Islet precursor cell (in vitro differentiated cells): ENCODE measurements at places on chromosomes 7 and 10.

DNA sequence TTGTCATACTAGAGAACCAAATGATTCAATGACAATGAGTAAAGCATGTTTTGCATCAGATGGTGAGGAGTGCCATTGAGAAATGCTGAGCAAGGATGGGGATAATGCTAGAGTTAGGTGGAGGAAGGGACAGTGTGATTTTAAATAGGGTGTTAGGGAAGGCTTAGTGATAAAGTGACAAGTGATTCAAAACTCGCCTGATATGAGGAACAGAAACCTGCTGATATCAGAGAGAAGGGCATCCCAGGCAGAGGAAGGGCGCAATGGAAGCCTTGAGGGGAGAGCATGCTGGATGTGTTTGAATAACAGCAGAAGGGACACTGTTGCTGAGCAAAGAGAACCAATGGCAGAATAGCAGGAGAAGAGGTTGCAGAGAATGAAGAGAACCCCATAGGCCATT is 196.2 kb downstream of the NRG3 start:
- no peak for DNase-seq

DNA sequence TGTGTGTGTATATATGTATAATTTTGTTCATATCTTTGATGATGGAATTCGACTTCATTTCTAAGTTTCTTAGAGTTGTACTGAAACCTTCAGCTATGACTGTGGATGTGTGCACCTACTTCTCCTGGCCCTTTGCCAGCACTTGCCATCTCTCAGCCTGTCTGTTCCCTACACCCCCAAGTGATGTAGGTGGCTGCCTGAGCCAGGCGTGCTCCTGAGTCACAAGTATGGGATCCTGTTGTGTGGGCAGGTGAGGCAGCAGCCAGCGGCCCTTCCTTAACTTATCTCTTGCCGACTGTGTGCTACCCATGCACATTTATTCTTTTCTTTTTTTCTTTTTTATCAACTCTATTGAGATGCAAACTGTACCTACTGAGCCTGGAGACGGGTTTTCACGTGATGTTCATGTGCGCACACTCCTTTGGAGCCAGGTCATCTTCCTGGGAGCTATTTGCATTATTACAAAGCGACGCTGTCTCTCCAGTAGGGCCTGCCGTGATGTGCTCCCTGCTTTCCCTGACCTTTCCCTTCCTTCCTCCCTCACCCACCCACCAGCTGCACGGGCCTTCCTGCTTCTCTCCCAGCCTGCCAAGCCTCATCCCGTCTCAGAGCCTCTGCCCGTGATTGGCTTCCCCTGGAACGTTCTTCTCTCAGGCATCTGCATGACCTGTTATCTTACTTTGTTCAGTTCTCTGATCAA is 31.3 kb upstream of the GALNT11 start:
- DNase-seq, result no peak

- DNase-seq, result no peak
These were observed 220.0 kb downstream of the LRMDA start for GRCh38 chr10:75651417-75651816.

DNA sequence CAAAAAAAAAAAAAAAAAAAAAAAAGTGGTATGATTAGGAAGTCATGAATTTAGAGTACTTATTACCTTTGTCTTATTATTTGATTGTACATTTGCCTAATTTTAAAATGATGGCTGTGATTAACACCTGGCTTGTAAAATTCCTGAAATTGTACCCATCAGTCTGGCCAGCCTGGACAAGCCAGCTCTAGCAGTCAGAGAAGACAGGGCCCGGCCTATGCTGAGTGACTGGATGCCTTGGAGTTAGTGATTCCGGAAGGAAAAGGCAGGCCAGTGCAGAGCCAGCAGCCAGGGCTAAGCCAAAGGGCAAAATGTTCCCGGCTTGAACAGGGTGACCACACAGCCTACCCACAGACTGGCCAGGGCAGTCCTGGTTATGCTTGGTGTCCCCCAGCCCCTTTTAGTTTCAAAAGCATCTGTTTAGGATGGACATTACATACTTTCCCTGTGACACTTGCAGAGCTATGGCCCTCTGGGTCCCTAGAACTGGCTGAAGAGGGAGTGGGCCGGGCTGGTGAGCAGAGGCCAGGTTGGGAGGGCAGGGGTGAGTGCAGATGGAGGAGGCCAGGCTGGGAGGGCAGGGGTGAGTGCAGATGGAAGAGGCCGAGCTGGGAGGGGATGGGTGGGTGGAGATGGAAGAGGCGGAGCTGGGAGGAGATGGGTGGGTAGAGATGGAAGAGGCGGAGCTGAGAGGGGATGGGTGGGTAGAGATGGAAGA is 61.7 kb downstream of the PROSER2 start:
- DNase-seq, result no peak

DNA sequence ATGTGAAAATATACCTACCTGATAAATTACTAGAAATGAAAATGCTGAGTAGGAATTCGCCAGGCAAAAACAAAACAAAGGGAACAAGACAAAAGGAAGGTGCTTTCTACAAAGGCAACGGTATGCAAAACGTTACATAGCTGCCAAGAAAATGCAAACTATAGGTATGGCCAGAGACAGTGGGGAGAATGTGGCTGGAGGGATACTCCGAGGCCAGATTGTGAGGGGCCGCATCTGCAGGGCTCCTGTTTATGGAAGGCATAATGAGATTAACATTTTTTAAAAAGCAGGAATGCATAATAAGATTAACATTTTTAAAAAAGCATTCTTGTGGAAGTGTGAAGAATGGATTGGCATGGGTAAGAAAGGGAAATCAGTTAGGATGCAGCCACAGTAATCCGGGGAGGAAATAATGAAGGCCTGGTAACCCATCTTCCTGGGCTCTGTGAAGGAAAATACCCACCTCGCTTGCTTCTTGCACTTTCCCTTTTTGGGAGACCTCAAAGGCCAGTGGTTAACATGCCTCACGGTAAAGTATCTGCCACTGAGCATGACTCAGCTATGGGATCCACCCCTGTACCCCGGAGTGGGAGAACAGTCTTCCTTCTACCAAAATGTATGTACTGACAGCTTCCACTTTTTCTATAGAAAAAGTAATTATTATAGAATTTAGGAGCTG is 145.8 kb upstream of the LRRN3 start:
- DNase-seq, result no peak

- peak; percentile 25 for DNase-seq
These were observed 41.9 kb downstream of the PRPF18 start for GRCh38 chr10:13628661-13629060.
